ENCODE measurements at places on chromosomes 7 and 10. TPM values are rescaled to one million over a fixed set of nuclear protein-coding genes. Genes with fewer than 3 reads are reported as not detected.

Gene NRCAM
- 0.05 TPM for total RNA-seq

GRCh38 chr7:152882576-152883310 is 123.2 kb downstream of the ACTR3B start:
- no peaks in the 10 kb centered on the region for H3K4me1 ChIP-seq
- no peaks in the 10 kb centered on the region for H3K36me3 ChIP-seq
- DNase-seq, result no peak

Gene R3HCC1L
- 18.2 TPM for total RNA-seq

Gene COL28A1
- not detected for total RNA-seq

GRCh38 chr10:31760674-31761081 is 168.0 kb downstream of the ARHGAP12 start:
- H3K36me3 ChIP-seq, result no peaks in the 10 kb centered on the region
- no peaks in the 10 kb centered on the region for H3K27me3 ChIP-seq
- peak overlapping the region; percentile 81 for H3K27ac ChIP-seq
- peaks cover 15% of the 10 kb centered on the region for H3K4me1 ChIP-seq

DNA sequence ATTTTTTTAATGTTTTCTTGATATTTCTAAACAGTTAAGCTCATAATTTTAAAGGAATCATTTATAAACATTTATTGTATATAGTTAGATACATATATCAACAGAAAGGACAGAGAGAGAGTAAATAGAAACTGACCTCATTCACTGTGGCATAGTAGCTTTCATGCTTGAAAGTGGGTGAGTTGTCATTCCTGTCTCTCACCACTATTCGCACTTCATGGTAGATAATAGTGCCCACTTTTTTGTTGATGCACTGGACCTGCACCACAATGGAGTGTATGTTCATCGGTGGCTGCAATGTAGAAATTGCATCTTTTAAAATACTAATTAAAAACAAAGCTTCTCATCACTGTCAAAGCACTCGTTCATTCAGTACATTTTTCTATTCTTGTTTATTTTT is 432.0 kb downstream of the PCDH15 start:
- H3K36me3 ChIP-seq, result no peaks in the 10 kb centered on the region
- DNase-seq, result no peak
- no peaks in the 10 kb centered on the region for H3K27me3 ChIP-seq
- no peak overlapping the region for H3K4me3 ChIP-seq
- H3K27ac ChIP-seq, result no peak overlapping the region

Data from activated CD8-positive, alpha-beta T cell treated with anti-CD3 and anti-CD28 coated beads, Interleukin-2, amount 10 ng/mL, durations not matched to agents 7 days and 5 days (primary cell).